Ammon's horn (tissue), 1 donor: ENCODE measurements at places on chromosomes 4 and X.

DNA sequence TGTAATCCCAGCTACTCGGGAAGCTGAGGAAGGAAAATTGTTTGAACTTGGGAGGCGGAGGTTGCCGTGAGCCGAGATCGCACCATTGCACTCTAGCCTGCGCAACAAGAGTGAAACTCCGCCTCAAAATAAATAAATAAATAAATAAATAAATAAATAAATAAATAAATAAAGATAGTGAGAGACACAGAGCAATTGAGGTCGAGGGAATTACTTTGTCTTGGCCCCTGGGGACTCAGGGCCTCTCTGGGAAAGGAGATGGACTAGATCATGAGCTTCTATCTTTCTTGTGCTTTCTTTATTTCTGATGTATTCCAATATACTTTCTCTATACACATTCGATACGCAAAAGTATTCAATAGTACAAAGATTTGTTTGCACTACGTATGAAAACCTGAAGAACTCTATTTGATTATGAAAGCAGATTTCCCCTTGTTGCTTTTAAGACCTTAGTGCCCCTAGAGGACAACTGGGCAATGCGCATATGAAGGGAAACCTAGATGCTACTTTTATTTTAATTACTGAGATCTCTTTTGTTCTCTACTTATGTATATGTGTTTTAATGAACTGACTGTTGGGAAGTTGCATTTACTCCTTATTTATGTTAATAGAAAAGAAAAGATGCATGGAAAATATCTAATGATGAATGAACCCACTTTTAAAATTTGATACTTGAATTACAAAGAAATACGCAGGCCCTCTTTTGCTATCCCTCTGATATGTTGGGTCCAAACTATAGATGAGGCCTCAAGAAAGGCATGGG, 12.8 kb upstream of the ELOVL6 start:
- peak; percentile 37 for DNase-seq

- no peak for DNase-seq
Observed at GRCh38 chrX:38409289-38409688, 56.9 kb downstream of the OTC start.

- DNase-seq = no peak
Observed at GRCh38 chr4:185540040-185540439, 4.7 kb upstream of the PDLIM3 start.

DNA sequence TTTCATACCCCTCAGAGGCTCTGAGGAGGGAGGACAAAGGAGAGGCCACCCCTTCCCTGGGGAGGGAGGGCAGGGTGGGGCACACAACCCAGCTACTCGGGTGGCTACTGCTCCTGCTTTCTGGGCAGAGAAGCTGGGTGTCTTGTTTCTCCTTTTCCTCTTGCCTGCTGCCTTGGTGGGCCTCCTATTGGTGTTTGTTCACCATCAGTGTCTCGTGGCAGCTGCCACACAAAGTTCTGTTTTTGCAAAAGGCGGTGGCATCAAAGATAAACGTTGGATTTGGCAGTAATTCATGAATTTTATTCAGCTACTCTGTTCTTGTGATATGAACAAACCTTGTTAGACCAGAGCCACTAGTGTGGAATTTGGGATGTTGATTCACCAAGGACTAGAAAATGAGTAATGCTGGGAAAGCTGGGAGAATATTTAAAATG, 153.0 kb upstream of the SCML1 start:
- no peak for DNase-seq

DNA sequence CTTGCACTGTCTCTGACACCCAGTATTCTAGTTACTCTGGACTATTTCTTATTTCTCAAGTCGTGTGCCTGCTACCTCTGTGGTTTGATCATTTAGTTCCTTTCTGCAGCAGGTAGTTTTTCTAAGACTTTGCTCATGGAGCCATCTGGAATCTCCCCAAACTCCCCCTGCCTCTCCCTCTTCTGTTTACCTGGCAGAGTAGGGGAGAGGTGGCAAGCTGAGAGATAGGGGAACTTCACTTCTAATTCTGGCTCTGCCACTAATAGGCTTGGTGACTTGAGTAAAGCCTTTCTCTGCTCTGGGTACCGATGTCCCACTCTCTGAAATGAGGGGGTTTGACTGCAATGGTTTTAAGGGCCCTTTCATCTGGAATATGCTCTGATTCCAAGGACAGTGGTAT, 141.3 kb downstream of the CPEB2 start:
- no peak for DNase-seq

DNA sequence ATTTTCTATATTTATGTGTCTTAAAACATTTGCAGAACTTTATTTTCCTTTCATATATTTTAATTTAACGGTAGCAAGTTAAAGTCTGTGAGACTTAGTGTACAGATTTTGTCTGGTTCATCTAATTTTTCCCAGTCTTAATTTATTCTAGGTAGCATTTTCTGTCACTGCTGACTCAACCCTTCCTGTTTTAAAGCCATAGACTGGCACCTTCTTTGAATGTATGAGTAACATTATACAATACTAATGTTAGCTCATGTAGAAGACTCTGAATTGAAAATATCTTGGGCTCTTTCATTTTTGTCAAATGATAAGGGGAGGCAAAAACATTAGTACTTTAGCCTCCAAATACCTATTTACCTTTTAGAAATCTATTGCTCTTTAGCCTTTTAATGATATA, 43.6 kb downstream of the BLTP1 start:
- DNase-seq = no peak

DNA sequence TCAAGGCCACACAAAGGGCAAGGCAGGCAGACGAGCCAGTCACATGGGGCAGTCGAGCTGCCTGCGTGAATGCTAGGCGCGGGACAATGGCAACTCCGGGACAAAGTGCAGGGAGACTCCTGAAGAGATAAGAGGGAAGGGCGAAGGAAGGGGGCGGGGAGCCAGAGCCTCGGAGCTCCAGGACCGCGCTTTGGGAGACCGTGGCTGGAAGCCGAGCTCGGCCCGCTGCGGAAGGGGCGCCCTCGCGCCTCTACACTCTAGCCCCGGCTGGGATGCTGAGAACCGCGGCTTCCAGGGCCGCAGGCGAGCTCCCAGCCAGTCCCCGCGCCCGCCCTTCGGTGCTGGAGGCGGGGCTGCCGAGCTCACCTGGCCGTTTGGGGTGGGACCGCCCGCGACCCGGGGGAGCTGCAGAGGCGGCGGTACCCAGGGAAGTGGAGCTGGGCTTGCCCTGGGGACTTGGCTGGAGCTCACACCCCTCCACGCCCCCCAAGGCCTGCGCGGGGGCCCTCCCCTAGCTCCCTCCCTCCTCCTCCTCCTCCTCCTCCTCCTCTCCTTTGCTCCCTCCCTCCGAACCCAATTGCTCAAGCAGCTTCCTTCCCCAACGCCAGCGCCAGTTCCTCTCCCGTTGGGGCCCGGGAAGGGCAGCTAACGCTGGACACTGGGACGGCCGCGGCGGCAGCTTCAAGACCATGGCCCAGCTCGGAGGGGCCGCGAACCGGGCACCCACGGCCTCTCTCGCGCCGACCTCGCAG, at the start of gene SOWAHD:
TSS of gene SOWAHD (plus strand) at position 610 of the 752 bp plus-strand sequence. CDS start at position 690, 80 bp downstream.
- DNase-seq = no peak

GRCh38 chr4:175884048-175884447, 72.0 kb upstream of the GPM6A start:
- DNase-seq = no peak

DNA sequence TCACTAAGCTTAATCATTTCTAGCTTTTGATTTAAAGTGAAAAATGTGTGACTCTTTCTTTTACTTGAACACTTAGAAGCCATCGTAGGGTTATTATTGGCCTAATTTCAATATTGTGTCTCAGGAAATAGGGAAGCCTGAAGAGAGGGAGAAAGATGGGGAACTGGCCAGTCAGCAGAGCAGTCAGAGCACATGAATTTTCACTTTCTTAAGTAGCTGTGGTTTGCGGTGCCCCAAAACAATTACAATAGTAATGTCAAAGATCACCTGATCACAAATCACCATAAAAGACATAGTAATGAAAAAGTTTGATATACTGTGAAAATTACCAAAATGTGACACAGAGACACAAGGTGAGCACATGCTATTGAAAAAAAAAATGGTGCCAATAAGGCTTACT, 45.5 kb downstream of the CENPC start:
- DNase-seq = no peak

- DNase-seq = no peak
Observed at GRCh38 chr4:178148106-178148505, 705.9 kb upstream of the AGA start.

DNA sequence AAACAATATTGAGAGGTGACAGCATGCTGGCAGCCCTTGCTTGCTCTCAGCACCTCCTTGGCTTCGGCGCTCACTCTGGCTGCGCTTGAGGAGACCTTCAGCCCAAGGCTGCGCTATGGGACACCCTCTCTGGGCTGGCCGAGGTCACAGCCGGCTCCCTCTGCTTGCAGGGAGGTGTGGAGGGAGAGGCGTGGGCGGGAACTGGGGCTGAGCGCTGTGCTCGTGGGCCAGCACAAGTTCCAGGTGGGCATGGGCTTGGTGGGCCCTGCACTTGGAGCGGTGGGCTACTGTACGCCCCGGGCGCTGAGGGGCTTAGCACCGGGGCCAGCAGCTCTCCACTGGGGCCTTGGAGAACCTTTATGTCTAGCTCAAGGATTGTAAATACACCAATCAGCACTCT, 1613.8 kb upstream of the IGFBP7 start:
- DNase-seq = no peak

DNA sequence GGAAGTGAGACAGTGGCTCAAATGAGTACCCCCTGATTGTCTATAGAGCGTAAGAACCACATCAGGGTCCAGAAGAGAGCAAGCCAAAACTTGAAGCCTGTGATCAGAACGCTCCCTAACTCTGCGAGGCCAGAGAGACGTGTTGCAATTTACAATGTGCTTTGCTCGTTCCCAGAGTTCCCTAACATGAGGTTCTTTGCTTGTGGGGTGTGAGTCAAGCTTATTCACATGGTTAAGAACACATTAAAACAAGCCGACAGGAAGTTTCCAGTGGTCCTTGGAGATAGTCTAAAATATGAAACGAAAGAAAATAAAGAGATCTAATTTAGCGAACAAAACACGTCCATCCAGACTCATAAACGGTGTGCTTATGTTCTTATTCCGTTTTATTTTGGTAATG, 702.3 kb downstream of the TRIML1 start:
- no peak for DNase-seq

- peak; percentile 36 for DNase-seq
Observed at GRCh38 chr4:101977076-101977475, 186.5 kb downstream of the BANK1 start.

DNA sequence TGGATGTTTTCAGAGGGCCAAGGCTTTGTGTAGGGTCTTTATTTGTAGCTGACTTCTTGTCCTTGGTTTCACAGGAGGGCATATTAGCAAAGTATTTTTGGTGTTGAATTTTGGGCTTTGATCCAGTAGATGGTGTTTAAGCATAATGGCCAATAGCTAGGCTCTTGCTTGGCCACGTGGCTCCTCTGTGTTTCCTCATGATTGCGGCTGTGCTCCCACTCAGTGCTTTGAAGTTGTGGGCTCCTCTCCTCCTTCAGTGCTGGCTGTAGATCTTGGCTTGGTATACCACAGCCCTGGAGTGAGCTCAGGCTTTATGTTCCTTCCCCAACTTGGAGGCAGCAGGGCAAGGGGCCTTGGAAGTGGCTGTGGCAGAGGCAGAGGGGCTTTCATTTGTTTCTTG, 107.2 kb upstream of the CENPE start:
- DNase-seq = no peak

- no peak for DNase-seq
Observed at GRCh38 chr4:1856943-1857699, 1.2 kb upstream of the LETM1 start.

DNA sequence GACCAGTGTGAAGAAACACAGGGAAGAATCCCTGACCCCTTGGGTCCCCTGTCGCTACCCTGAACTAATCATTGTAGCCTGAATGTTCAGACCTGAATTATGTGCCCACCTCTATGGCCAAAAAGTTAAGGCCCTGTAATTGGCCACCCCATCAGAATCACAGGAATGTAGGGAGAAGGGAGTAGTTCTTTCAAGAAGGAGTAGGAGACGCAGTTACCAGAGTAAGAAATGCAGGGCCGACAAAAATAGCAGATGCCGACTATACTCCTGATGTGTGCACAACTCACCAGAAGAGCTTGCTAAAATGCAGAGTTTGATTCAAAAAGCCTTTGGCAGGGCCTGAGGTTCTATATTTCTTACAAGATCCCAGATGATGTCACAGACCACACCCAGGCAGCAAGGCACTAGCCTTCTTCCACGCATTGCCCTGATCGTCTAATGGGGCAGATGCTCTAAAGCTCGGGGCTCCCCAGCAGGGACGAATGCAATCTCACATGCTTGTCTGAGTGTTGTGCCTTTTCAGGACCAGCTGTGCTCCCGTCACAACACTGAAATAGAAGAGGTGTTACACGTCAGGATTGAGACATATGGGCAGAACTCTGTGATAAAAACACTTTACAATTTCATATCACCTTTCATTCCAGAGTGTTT, 161.0 kb upstream of the FAM241A start:
- DNase-seq = no peak
